ENCODE measurements at places on chromosomes 2 and 18.

DNA sequence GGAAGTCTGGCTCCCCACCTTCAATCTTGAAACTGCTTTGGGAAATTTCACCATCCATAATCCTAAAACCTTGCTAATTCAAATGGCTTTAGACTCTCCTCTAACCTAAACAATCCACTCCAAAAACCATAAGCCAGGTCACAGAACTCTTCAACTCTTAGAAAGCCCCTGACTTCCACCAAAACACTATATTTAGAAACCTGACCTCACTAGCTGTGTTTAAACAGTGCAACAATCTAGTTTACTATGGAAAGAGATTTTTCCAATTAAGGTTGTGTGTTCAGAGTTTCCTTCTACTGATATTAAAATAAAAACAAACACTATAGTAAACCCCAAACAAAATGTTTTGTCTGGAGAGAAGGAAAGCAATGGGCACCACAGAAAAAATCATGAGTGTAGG is 308.1 kb downstream of the OSR1 start:
- H3K27ac ChIP-seq, result peak overlapping the region; percentile 63
- H3K27me3 ChIP-seq, result no peaks in the 10 kb centered on the region
- H3K4me3 ChIP-seq, result no peak overlapping the region
- H3K36me3 ChIP-seq, result no peaks in the 10 kb centered on the region

GRCh38 chr2:71850306-71850801 is 297.3 kb downstream of the CYP26B1 start:
- H3K4me3 ChIP-seq, result no peak overlapping the region
- no peaks in the 10 kb centered on the region for H3K27me3 ChIP-seq
- no peak overlapping the region for H3K27ac ChIP-seq
- no peak for DNase-seq
- H3K4me1 ChIP-seq, result no peaks in the 10 kb centered on the region
- no peaks in the 10 kb centered on the region for H3K36me3 ChIP-seq

DNA sequence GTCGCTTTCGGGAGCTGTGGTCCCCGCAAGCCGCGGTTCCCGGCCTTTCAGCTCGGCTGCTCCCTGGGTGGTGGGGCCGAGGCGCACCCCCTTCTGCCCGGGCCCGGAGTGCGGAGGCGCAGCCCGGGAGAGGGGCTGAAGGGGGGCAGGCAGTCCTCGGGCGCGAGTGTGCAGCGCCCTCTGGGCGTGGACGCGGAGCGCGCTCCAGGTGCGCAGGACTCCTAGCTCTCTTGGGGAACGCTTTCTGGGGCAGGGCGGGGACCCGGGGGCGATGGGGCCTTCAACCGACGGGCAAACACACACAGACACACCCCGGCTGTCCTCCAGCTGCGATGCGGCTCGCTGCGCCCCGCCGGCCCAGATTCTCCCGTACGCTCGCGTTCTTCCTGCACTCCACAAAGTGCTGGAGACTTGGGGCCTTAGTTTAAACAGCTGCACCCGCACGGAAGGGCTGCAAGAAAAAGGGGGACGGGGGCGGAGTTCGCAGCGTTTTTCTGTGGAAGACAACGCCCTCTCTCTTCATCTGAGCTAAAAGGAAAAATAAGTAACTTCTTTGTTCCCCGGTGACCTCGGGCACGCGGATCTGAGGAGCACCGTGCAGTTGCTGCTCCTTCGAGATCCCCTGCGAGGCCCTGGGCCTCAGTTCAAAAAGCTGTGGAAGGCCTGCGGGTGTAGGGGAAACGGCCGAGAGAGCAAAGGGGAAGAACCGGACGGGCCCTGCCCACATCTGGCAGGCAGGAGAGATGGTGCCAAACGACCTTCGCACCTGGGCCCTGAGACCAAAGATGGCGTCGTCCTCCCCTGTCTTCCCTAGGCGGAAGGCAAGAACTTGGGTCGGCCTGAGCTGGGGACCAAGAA is 593 bp upstream of the SDC1 start:
- DNase-seq, result peak; percentile 51
- peak overlapping the region; percentile 60 for H3K4me3 ChIP-seq
- H3K4me1 ChIP-seq, result no peaks in the 10 kb centered on the region
- H3K36me3 ChIP-seq, result no peaks in the 10 kb centered on the region
- peak overlapping the region; percentile 7 for H3K27ac ChIP-seq

- no peaks in the 10 kb centered on the region for H3K4me1 ChIP-seq
- H3K27me3 ChIP-seq, result no peaks in the 10 kb centered on the region
- no peak overlapping the region for H3K27ac ChIP-seq
- no peaks in the 10 kb centered on the region for H3K36me3 ChIP-seq
Observed at GRCh38 chr2:161873707-161874106, 200.3 kb downstream of the DPP4 start.

Data from uterus (tissue), 4 donors.